NCI-H2171 treated with DMSO at 0.1 percent for 48 hours (cell line): ENCODE measurements at places on chromosomes 3 and 15.

DNA sequence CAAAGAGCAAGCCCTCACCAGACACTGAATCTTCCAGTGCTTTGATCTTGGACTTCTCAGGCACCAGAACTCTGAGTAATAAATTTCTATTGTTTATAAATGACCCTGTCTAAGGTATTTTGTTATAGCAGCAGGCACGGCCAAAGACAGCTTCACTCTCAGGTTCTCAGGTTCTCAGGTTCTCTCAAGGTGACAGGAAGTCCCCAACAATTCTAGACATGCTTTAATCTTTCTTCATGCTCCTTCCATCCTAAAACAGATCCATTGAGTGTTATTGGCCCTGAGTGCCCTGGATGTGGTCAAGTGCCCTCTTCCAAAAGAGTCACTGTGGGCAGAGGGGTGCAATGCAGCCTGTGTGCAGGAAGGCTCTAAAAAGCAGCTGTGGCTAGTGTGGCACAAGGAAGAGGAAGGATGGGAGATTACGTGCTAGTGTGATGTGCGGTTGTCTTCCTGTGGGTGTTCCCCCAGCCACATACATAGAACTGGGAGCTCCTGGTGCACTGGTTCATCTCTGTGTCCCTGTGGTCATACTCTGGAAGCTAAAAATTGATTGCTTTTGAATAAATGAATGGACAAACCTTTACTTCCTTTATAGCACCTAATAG lies 11.0 kb upstream of the RAB7A start:
- DNase-seq, result no peak

- no peak for DNase-seq
These were observed 116.7 kb downstream of the FHIT start for GRCh38 chr3:61134532-61134931.

- no peak for DNase-seq
These were observed 76.9 kb downstream of the STAG1 start for GRCh38 chr3:136675150-136675858.

GRCh38 chr3:124147946-124148345 lies 156.0 kb upstream of the ROPN1 start:
- DNase-seq, result no peak

GRCh38 chr3:188274249-188274915 lies 120.4 kb downstream of the LPP start:
- no peak for DNase-seq

- DNase-seq, result no peak
These were observed 42.0 kb downstream of the THBS1 start for GRCh38 chr15:39622660-39623516.

DNA sequence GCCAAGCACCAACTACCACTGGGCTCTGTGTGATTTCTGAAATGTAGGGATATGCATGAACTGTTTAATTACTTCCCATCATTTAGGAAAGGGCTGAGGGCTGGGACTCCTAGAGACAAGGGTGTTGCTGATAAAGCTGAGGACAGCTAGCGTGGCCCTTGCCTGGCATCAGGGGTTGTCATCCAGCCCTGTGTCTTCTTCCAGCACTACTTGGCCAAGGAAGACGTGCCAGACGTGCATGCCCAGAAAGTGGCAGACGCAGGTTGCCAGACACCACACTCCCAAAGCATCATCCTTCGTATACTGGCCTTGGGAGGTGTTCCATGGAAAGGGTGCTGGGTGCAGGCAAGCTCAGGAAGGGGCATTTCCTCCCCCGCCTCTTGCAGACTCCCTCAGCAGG lies 64.8 kb downstream of the LRIG1 start:
- DNase-seq, result no peak

DNA sequence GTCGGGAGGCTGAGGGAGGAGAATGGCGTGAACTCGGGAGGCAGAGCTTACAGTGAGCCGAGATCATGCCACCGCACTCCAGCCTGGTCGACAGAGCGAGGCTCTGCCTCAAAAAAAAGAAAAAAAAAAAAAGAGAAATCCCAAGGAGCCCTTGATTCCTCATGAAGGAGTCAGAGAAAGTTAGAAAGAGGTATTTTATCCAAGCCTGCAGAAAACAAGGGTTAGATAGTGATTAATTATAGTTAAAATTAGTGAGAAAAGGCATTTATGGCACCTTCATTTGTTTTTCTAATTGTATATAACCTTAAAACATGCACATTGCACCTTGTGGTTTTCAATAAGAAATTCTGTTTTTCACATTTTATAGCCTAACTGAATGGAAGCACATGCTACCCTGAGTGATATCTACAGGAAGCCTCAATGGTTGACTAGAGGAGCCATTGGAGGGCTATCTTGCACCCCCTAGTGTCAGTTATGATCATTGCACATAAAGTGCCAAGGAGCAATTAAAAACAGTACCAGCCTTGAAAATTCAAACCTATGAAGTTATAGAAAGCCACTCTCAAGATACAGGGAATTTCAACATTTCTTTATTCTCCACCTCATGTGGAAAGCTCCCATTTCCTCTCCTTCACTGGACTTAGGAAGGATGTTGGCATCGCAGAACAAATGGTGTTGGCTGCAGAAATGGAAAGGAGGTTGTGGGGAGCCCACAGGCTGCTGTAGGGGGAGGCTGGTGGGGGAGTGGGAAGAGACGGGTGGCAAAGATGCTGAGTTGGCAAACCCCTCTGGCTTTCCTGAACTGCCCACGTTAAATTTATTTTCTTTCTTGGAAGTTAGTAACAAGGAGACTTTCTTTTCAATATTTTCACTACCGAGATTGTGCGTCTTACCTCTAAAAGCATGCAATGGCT lies 48.5 kb downstream of the ITGA11 start:
- DNase-seq, result peak; percentile 29

DNA sequence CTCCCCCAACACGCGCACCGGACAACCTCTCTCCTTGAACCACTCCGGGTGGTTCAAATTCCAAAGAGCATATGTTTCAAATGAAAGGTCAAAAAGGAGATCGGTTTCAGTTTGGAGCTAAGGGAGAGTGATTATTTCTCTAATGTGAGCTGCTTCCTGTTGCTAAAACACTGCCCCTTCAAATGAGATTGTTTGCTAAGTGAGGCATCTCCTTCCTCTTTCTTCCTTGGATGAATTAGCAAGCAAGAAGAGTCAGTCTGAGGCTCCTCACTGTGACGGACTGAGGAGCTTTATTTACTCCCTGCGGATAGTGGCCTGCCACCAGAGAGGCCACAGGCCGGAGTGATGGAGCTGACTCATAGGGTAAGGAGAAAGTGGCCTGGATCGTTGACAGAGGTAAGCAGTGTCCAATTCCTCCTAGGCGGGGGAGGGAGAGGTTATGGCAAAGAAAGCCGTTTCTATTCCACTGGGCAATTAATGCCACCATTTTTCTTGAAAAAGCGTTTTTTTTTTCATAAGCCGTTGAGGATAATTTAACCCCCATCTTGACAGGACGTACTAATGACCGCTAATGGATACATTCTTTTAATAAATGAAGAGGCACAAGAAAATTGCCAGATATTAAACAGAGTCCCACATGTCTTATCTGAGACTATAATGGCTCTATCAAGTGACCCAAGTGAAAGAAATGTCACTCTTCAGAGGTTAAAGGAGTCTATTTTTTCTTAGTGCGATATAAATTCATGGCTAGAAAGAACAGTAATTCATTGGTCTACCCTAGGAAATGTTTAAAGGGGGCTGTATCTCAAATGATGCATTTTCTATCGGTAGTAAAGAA lies 167.0 kb upstream of the ANKRD28 start:
- no peak for DNase-seq

DNA sequence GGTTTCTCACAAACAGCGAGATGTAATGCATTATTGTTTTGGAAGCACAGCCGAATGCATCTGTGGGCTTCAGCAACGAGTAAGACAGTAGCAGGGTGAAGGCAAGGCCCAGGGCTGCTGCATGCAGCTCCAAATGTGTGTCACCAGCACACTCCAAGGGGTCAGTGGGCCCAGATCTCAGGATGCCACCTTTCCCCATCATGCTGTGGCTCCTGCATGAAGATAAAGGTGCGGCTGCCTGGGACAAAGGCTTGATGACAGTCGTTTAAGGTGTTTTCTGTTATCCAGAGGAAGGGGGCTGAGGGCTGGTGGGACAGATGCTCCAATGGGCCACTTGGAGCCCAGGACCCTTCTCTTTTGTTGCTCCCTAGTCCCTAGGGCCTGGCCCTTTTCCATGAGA lies 13.2 kb downstream of the C3orf22 start:
- no peak for DNase-seq
